ENCODE measurements at places on chromosomes 4 and X.

DNA sequence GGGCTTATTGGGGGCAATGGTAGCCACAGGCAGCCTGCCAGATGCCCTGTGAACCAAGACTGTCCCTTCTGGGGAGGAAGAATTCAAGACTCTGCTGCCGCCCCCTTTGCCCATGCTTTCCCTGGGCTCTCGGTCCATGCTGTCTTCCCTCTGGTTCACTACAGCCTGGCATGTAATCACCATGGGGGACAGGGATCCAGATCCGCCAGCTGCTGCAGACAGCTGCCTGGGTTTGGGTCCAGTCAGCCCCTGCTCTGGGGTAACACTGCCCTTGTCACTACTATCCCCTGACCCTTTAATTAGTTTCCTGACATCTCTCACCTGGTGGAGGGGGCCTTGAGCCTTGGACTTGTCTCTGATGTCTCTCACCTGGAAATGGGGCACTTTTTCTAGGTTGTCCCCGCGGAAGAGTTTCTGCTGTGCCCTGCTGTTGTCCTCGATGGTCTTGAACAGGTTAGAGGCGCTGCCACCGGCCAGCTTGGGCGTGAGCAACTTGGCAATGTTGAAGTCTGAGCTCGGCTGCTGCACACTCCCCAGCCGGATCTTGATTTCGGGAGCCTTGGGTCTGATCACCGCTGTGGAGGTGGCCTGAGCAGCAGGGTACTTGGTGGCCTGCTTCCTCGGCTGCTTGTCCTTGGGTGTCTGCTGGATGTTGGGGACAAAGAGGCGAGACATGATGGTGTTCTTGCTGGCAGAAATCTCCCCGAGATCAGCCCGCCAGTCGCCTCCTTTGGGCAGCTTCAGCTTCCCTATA is 6.4 kb downstream of the C4orf54 start:
- DNase-seq: no peak

- no peak for DNase-seq
These were observed 24.4 kb upstream of the IRAK1 start for GRCh38 chrX:154044091-154044490.

GRCh38 chrX:135185795-135186443 is 14.7 kb upstream of the CT55 start:
- DNase-seq: peak; percentile 59

- no peak for DNase-seq
These were observed 562.7 kb downstream of the RPA4 start for GRCh38 chrX:97446298-97446882.

GRCh38 chr4:151256134-151256533 is 20.8 kb upstream of the PRSS48 start:
- no peak for DNase-seq

DNA sequence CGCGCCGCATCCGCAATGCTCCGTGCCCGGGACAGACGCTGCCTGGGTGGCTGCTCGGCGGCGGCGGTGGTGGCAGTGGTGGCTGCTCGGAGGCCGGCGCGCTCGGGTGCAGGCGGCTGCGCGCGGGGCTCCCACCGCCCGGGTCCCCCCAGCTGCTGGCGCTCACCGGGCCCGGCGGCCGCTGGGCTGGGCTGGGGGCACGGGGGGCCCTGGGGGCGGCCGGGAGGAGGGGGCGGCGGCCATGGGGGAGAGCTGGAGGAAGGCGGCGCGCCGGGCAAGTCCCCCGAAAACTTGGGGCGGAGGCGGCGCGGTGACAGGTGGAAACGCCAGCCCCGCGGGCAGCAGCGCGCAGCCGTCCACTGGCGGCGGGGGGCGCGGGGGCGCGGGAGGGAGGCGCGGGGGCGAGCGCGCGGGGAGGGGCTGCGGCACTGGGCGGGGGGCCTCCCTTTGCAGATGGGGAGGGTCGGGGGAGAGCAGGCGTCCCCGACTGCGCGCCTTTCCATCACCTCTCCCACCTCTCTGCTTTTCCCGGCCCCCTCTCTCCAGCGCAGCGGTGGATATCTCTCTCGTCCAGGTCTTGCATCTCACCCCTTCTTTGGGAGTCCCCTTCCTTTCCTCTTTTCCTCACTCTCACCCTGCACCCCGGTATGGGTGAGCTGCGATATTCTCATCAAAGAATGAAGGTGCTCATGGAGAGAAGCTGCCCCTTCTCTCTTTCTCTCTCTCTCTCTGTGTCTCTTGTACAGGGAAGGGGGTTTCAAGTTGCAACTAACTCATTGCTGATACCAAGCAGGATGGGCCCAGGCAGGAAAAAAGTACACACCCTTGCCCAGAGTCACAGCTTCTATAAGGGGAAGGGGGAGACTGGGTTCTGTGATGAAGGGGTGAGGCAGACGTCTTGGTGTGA is 83.7 kb upstream of the DHRSX start:
- DNase-seq: no peak

DNA sequence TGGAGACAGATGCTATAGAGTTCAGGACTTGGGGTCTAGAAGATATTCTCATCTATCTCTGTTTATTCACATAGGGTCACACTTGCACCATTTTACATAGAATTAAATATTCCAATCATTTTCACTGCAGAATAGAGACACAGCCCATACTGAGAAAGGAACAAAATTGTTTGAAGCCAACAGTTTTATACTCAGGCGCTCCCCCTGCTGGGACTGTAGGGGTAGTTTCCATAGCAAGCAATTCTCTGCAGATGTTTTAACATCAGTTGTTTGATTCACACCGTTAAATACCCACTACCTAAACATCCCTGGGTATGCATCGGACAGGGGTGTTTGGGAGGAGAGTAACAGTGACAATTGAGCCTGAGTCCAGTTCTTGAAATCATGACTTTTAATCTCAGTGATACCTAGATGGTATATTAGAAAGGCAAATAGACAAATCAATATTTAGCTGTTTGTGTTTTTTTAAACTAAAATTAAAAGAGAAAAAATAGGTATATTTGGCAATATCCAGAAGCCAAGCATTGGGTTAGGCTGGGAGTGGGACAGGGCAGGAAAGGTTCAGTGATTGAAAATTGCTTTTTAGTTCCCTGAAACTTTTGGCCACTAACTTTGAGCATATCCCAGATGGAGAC is 33.8 kb downstream of the LONRF3 start:
- peak; percentile 41 for DNase-seq

GRCh38 chr4:3311095-3311372 is 18.2 kb downstream of the RGS12 start:
- DNase-seq: no peak

DNA sequence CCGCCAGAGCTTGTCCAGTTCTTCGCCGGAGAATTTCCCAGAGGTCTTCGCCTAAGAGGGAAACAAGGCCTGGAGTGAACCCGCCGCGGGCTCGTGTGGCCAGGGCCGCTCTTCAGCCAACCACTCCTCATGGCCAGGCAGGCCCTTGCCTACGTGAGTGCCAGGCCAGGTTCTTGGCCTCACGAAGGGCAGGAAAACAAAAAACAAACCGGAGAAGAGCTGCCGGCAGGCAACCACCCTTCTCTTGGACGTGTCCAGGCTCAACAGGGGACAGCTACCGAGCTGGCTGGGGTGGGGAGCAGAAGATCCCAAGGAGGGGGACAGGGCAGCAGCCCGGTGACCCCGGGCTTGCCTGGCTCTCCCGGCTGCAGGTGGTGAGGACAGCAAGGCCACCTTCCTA is 13.3 kb downstream of the LRPAP1 start:
- DNase-seq: no peak

GRCh38 chrX:446245-446644 is 59.5 kb upstream of the PPP2R3B start:
- DNase-seq: no peak

DNA sequence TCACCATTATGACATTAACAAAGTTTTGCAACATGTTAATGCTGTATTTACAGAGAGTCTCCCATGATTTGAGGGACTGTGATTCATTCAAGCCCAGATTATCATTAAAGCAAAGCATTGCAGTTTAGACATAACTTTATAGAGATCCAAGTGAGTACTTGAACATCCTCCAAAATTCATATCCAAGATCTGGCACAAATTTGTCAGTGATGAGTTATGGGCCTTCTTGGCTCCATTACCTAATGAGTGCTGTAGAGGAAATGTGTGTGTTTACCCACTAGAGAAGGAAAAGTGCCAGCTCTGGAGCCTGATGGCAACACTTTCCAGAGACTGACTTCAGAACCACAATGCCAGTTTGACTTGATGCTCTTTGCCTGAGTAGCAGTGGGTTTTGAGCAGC is 432.3 kb downstream of the GALNTL6 start:
- DNase-seq: no peak

GRCh38 chr4:2891294-2891693 is 47.6 kb downstream of the ADD1 start:
- DNase-seq: no peak

GRCh38 chr4:40909363-40909876 is 159.7 kb downstream of the NSUN7 start:
- DNase-seq: no peak

DNA sequence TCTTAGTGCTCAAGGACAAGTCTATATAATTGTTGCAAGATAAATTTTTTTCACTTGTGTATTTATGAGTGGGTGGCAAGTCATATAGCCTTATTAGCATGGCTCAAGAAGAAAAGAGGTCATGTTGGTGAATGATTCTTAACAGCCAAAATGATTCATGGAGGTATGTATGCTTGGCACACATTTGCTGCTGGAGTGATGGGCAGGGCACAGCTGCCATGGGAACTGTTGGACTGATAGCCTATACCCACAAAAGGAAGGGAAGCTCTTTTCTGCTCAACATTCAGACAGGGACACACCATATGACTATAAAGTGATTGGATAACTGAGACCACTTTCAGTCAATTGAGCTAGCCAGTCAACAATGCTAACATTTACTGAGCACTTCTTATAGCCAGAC is 46.8 kb upstream of the PITX2 start:
- DNase-seq: no peak

DNA sequence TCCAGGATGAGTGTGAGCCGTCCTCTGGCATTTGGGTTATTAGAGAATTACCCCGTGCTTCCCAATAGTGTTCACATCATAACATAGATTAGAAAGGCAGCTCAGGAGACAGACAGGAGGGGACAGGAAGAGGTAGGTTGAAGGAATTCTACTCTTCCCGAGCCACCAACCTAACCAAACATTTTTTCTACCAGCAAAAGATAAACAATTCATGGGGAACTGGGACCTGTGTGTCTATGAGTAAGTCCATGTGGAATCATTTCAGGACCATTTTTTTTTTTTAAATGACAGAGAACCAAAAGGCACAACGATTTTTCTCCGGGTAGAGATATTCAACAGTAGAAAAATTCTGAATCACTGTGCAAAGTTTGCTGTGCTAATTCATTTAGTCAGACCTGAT is 174.2 kb upstream of the ETNPPL start:
- no peak for DNase-seq

DNA sequence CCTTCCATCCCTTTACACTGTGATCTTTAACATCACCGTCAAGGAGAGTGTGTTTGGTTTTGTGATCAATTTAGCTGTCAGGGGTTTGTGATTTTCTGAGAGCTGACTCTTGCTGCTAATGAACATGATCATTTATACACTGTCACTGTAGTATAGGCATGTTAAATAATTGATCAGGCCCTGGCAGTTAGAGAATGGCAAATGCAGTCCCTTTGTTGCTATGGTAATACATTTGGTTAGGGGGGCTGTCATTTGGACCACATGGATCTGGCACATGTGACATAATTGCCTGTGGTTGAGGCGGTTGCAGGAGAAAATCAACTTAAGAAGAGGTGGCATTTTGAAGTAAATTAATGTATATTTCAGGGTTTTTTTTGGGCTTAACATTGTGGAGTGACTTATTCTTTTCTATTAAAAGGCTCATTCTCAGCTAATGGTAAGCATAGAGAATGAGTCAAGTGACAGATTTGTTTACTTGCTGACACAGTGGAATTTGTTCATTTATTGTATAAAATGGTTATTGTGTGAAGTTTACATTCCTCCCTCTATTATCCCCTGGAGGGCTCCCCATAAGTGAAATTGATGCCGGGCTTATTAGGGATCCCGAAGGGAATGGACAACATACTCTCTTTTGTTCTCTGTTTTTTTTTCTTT is 114.0 kb downstream of the FHIP1A start:
- DNase-seq: no peak

DNA sequence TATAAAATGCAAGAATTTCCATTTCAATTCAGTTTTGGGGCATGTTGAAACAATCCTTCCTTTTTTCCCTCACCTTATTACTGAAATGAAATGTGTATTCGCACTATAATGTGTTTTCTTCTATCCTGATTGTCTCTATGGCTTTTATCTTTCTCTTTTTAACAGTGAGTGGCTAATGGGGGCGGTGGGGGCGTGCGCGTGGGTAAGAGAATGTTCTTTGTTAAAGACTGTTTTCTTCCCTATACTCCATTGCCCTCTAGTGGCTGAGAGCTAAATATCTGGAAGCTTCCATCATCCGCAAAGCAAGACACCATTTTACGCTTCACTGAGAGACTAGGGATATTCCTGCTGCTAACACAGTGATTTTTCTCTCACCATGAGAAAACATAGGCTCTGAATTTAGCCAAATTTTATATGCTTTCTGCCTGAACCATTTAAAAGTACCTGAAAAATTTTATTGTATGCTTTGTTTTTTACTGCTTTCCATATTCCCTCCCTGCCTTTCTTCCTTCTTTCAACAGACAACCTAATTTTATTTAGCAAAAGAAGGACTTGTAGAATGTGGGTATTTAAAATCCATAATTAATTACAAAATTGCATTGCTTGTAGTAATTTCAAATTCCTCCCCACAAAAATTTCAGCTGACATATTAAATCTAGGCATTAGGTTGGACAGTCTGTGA is 194.0 kb downstream of the GASK1B start:
- DNase-seq: peak; percentile 79

DNA sequence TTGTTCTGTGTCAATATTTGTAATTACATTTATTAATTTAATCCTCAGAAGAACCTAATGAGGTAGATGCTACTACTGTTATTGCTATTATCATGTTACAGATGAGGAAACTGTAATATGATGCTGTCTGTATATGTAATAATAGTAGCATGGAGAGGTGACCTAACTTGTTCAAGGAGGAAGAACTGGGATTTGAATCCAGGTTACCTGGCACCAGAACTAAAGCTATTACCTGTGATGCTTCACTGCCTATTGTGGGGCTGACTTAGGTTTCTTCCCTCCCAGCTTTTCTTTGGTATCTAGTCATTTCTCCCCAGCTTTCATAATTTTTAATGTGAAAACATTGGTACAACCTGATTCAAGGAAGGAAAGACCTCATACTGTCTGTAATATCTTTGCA is 43.6 kb downstream of the RAPGEF2 start:
- DNase-seq: no peak

GRCh38 chr4:132827522-132827921 is 321.6 kb upstream of the PCDH10 start:
- DNase-seq: no peak

- peak; percentile 43 for DNase-seq
These were observed 133.6 kb upstream of the ARHGEF9 start for GRCh38 chrX:63918611-63919010.

GRCh38 chr4:77430847-77431246 is 174.8 kb upstream of the CXCL13 start:
- no peak for DNase-seq

GRCh38 chr4:58286335-58286734 is 1176.2 kb upstream of the IGFBP7 start:
- no peak for DNase-seq

GRCh38 chr4:34261799-34262314 is 1982.5 kb downstream of the ARAP2 start:
- DNase-seq: no peak

- DNase-seq: no peak
These were observed 94.4 kb downstream of the BLTP1 start for GRCh38 chr4:122246551-122246950.

- no peak for DNase-seq
These were observed 7.1 kb downstream of the CTPS2 start for GRCh38 chrX:16705370-16705769.

- no peak for DNase-seq
These were observed 41.0 kb downstream of the WWC2 start for GRCh38 chr4:183139972-183140570.

GRCh38 chr4:44765116-44765515 is 38.8 kb upstream of the GNPDA2 start:
- no peak for DNase-seq

Measured in KBM-7 (cell line).